ENCODE measurements at places on chromosomes 7 and 10. TPM values are rescaled to one million over a fixed set of nuclear protein-coding genes. Genes with fewer than 3 reads are reported as not detected.

Gene NPY4R
- total RNA-seq = 0.58 TPM

Gene FFAR4
- total RNA-seq = 4.0 TPM

Gene IQUB
- 1.3 TPM for total RNA-seq

Gene FZD8
- 16.4 TPM for total RNA-seq

Gene MRC1
- 215 TPM for total RNA-seq

Gene CYP2C18
- total RNA-seq = 0.47 TPM

Gene POU6F2
- total RNA-seq = 0.18 TPM

Gene SOSTDC1
- total RNA-seq = 8.8 TPM

Gene ANXA8L1
- total RNA-seq = 13.2 TPM

DNA sequence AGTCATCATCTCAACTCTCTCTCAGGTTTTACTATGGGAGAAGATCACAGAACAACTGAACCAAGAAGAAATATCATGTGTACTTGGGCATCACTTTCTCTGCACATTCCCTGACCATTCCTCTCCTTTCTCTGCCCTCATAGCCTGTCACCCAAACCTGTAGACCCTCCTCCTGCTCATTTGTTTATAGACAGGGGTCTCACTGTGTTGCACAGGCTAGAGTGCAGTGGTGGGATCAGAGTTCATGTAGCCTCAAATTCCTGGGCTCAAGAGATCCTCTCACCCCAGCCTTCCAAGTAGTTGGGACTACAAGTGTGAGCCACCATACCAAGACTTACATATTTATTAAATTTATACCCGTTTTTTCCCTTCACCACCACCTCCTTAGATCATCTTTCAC is 260.8 kb upstream of the SLC26A5 start:
- no peaks in the 10 kb centered on the region for H3K4me1 ChIP-seq
- H3K27ac ChIP-seq = no peak overlapping the region
- H3K36me3 ChIP-seq = no peaks in the 10 kb centered on the region
- no peak overlapping the region for H3K4me3 ChIP-seq
- DNase-seq = no peak

DNA sequence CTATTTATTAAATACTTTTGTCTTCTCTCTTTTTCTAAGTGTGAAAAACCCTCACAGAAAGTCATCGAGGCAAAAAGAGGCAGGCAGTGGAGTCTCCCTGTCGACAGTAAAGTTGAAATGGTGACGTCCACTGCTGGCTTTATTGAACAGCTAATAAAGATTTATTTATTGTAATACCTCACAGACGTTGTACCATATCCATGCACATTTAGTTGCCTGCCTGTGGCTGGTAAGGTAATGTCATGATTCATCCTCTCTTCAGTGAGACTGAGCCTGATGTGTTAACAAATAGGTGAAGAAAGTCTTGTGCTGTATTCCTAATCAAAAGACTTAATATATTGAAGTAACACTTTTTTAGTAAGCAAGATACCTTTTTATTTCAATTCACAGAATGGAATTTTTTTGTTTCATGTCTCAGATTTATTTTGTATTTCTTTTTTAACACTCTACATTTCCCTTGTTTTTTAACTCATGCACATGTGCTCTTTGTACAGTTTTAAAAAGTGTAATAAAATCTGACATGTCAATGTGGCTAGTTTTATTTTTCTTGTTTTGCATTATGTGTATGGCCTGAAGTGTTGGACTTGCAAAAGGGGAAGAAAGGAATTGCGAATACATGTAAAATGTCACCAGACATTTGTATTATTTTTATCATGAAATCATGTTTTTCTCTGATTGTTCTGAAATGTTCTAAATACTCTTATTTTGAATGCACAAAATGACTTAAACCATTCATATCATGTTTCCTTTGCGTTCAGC is 43.4 kb downstream of the TARP start:
- H3K27me3 ChIP-seq = no peaks in the 10 kb centered on the region
- peaks cover 38% of the 10 kb centered on the region for H3K36me3 ChIP-seq
- H3K4me3 ChIP-seq = no peak overlapping the region
- no peak overlapping the region for H3K27ac ChIP-seq
- peaks cover 31% of the 10 kb centered on the region for H3K4me1 ChIP-seq
- no peak for DNase-seq

DNA sequence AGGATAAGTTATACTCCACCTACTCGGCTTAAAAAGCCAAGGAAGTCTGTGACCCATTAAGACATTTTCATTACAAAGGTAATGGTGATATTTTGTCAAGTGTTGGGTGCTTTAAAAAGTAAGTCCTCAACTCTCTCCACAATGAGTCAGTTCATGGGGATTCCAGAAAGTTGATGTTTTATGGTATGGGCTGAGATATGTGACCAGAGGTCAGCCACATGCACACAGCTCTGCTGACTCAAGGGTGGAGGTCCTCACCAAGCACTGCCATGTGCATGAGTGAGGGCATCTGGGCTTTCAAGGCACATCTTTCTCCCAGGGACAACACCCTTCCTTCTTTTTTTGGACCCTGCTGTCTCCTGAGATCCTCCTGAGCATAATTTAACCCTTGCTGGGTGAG is 292.9 kb downstream of the PTEN start:
- no peaks in the 10 kb centered on the region for H3K4me1 ChIP-seq
- H3K36me3 ChIP-seq = no peaks in the 10 kb centered on the region
- no peak for DNase-seq

DNA sequence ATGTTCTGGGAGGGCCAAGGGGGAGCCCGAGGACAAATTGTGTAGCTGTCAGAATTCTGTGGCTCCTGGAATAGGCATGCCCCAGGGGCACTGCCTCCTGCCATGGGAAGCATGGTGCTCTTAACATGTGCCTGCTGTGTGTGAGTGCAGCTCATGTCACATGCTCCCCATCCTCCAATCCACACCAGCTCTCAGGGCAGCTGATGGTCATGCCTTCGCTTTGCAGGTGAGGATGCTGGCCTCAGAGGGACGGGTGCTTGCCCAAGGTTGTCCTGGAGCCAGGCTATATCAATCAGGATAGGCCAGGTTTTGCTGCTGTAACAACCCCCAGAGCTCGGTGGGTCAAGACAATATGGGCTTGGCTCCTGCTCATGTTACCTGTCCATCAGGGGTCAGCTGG is 303.4 kb downstream of the RPS24 start:
- H3K27me3 ChIP-seq = no peaks in the 10 kb centered on the region
- H3K4me1 ChIP-seq = no peaks in the 10 kb centered on the region
- no peak overlapping the region for H3K27ac ChIP-seq
- DNase-seq = no peak

DNA sequence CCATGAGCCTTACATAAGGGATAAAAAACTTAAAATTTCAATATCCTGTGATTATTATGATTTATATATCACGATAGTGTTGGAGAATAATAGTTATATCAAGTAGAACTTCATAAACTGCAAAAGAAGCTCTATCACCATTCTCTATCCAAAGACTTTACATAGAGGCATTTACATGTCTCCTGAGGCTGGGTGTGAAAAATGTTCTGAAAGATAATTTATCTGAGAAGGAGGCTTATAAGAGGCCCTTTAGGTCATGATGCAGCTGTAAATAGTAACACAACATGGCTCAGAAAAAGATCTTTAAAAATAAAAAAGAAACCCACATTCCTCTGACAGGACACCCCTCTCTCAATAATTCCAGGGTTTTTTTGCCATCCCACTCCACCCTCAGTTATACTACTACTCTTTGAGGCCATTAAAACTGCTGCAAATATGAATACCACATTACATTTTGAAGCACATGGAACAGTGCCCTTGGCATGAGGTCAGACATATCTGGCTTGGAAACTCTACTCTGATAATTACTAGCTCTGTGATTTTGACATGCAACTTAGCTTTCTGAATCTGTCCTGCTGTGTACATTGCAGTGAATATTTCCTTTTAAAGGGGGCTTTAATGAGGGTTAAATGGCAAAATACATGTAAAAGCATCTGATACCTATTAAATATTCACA is 55.5 kb downstream of the SLC16A12 start:
- H3K27me3 ChIP-seq = no peaks in the 10 kb centered on the region
- H3K4me3 ChIP-seq = no peak overlapping the region
- no peaks in the 10 kb centered on the region for H3K36me3 ChIP-seq
- H3K27ac ChIP-seq = peak overlapping the region; percentile 74

- H3K36me3 ChIP-seq = no peaks in the 10 kb centered on the region
- no peak overlapping the region for H3K27ac ChIP-seq
- H3K4me3 ChIP-seq = no peak overlapping the region
- H3K27me3 ChIP-seq = no peaks in the 10 kb centered on the region
These were observed 195.3 kb downstream of the ZNF438 start for GRCh38 chr10:30836406-30836805.

DNA sequence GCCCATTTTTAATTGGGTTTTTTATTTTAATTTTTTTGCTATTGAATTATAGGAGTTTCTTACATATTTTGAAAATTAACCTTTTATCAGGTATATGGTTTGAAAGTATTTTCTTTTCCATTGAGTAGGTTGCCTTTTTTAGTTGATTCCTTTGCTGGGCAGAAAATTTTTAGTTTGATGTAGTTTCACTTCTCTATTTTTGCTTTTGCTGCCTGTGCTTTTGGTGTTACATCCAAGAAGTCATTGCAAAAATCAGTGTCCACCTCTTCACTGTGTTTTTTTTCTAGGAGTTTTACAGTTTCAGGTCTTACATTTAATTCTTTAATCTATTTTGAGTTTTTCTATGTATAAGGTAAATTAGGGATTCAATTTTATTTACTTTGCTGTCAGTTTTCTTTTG is 129.8 kb upstream of the FERD3L start:
- no peaks in the 10 kb centered on the region for H3K27me3 ChIP-seq
- no peaks in the 10 kb centered on the region for H3K4me1 ChIP-seq
- DNase-seq = no peak
- H3K4me3 ChIP-seq = no peak overlapping the region

GRCh38 chr7:22601408-22601807 is 101.4 kb upstream of the STEAP1B start:
- no peaks in the 10 kb centered on the region for H3K27me3 ChIP-seq
- no peaks in the 10 kb centered on the region for H3K36me3 ChIP-seq
- no peak overlapping the region for H3K27ac ChIP-seq
- H3K4me1 ChIP-seq = peaks cover 5% of the 10 kb centered on the region
- DNase-seq = no peak

GRCh38 chr7:41582116-41582515 is 120.8 kb downstream of the INHBA start:
- no peaks in the 10 kb centered on the region for H3K4me1 ChIP-seq
- DNase-seq = no peak
- no peak overlapping the region for H3K4me3 ChIP-seq

GRCh38 chr7:149731207-149731955 is 42.0 kb downstream of the ZNF467 start:
- H3K36me3 ChIP-seq = peaks cover 76% of the 10 kb centered on the region
- H3K27me3 ChIP-seq = no peaks in the 10 kb centered on the region
- H3K4me1 ChIP-seq = no peaks in the 10 kb centered on the region
- no peak overlapping the region for H3K27ac ChIP-seq
- DNase-seq = no peak

DNA sequence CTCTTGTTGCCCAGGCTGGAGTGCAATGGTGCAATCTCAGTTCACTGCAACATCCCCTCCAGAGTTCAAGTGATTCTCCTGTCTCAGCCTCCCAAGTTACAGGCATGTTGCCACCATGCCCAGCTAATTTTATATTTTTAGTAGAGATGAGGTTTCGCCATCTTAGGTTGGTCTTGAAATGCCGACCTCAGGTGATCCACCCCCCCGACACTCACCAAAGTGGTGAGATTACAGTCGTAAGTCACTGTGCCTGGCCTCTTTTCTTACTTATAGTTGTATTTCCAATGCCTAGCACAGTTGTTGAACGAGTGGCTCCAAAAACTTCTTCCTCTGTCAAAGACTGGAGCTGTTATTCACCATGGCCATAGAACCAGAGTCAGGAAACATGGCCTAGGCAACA is 6.7 kb downstream of the RNF216 start:
- peaks cover 47% of the 10 kb centered on the region for H3K4me1 ChIP-seq
- no peak overlapping the region for H3K4me3 ChIP-seq
- no peaks in the 10 kb centered on the region for H3K27me3 ChIP-seq
- H3K27ac ChIP-seq = no peak overlapping the region
- no peak for DNase-seq

DNA sequence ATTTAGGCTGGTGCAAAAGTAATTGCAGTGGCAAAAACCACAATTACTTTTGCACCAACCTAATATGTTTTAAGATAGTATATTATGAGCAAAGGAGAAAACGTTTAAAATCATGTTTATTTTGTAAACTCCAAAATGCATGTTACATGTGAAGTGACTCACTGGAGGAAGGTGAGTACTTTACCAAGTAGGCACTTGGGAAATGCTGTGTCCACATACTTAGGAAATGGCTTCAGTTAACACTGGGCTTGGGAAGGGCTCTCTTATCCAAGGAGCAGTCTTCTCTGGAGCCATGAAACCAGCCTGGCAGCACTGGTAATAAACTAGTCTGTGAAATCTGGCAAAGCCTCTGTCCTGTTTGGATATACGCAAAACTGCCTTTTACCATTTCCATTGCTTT is 4.4 kb downstream of the RPS24 start:
- DNase-seq = no peak
- H3K27me3 ChIP-seq = no peaks in the 10 kb centered on the region
- H3K4me1 ChIP-seq = peaks cover 18% of the 10 kb centered on the region
- H3K36me3 ChIP-seq = no peaks in the 10 kb centered on the region
- H3K27ac ChIP-seq = no peak overlapping the region
- H3K4me3 ChIP-seq = peak overlapping the region; percentile 1

DNA sequence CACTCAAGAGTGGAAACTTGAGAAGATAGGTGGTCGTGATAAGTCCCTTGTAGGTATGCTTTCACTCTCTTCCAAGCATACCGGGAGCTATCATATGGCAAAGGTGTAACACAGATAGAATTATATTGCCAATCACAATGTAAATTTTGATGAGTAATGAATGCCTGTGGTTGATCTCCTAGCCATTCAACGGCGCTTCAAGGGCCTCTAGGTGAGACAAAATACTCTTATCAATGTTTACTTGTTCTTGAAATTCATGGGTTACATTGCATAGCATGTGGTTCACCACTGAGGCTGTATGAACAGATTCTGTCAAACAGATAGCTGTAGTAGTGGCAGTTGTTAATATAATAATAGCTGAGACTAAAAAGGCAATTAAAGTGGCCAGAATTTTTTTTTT is 82.4 kb downstream of the THSD7A start:
- no peaks in the 10 kb centered on the region for H3K27me3 ChIP-seq
- DNase-seq = no peak
- H3K27ac ChIP-seq = no peak overlapping the region
- no peaks in the 10 kb centered on the region for H3K36me3 ChIP-seq

GRCh38 chr10:93073539-93074146 is at the start of gene CYP26A1:
CYP26A1 (plus strand) TSS chr10:93073893; CDS start chr10:93073935, 42 bp downstream.
- H3K4me1 ChIP-seq = peaks cover 22% of the 10 kb centered on the region
- H3K36me3 ChIP-seq = no peaks in the 10 kb centered on the region
- peak within 1 kb of the TSS; percentile 23 for H3K4me3 ChIP-seq
- H3K27ac ChIP-seq = no peak within 1 kb of the TSS
- DNase-seq = no peak
- peaks cover 100% of the 10 kb centered on the region for H3K27me3 ChIP-seq

DNA sequence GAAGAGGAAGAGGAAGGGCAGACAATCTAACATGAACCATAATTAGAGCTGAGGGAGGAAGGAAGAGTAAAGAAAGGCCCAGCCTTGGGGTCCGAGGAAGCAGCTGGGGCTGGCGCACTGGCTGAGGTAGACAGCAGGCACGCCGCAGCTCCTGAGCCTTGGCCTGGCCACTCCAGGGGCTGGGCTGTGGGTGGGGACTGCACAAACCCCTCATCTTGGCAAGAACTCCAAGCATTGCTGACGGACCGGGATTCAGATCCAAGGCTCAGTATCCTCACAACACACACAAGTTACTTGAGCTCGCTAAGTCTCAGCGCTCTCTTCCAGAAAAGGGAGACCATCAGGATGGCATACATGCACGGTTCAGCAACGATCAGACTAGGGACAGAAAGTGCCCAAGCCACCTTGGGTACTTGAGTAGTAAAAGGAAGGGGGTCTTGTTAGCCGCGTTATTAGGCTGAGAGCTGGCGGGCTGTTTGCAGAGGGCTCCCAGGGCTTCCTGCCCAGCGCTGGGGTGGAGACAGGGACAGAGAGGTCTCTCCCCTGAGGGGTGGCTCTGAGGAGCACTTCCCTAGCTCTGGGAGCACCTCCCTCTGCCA is 4.5 kb downstream of the TNS3 start:
- H3K4me1 ChIP-seq = peaks cover 75% of the 10 kb centered on the region
- DNase-seq = no peak
